ENCODE measurements at places on chromosomes 7 and 10.

GRCh38 chr10:7968510-7969112, 85.9 kb upstream of the GATA3 start:
- no peak for DNase-seq

DNA sequence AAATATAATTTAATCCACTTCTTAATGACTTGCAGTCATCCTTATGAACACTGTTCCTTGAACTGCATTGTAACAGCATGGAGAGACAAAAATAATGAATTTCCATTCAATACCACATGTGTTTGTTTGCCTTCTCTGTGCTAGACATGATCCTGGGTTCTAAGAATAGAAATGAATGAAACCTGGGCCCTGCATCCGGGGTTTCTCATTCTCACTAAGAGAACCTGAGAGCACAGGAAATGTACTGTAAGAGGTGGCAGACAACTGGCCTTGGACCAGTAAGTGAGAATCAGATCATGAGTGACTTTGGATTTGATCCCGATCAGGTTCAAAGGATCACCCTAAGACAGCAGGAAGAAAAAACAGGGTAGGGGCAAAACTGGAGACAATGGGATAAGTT, 37.2 kb upstream of the CUL1 start:
- DNase-seq, result no peak

- no peak for DNase-seq
Measured at GRCh38 chr10:121803611-121804010, 124.2 kb downstream of the ATE1 start.

GRCh38 chr7:99563650-99564049, 5.2 kb downstream of the ZNF655 start:
- DNase-seq, result no peak

- no peak for DNase-seq
Measured at GRCh38 chr7:98548971-98549370, 68.1 kb upstream of the NPTX2 start.

DNA sequence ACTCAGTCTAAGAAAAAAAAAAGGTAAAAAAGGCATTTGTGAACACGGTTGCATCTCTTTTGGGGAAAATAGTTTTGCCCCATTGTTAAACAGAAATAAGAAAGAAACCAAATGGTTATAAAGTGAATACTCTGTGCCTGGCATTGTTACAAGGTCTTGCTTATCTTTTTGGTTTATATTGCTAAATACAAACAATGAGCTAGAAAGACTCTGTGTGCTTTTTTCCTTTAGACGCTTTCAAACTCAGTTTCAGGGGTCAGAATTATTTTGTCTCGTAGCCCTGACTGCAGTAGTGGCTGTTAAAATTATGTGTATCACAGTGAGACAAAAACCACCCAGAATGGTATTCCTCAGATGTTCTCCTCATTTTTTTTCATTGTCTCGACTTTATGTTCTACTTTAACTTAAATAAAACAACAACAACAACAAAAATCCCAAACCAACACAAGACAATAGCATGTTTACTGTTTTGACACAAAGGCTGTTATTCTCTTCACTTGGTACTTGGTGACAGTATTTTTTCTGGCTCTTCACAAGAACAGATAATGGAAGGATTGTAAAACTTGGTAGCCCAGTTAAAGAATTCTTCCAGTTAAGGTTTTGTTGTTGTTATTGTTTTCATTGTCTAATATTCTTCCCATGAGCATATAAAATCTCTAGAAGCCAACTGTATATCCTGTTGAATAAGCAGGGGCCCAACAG, 190.1 kb downstream of the PLXDC2 start:
- DNase-seq, result no peak

GRCh38 chr10:77583527-77583926, 54.1 kb downstream of the KCNMA1 start:
- DNase-seq, result no peak
